Head of caudate nucleus (tissue), 42 donors: ENCODE measurements at places on chromosomes 3 and 15.

DNA sequence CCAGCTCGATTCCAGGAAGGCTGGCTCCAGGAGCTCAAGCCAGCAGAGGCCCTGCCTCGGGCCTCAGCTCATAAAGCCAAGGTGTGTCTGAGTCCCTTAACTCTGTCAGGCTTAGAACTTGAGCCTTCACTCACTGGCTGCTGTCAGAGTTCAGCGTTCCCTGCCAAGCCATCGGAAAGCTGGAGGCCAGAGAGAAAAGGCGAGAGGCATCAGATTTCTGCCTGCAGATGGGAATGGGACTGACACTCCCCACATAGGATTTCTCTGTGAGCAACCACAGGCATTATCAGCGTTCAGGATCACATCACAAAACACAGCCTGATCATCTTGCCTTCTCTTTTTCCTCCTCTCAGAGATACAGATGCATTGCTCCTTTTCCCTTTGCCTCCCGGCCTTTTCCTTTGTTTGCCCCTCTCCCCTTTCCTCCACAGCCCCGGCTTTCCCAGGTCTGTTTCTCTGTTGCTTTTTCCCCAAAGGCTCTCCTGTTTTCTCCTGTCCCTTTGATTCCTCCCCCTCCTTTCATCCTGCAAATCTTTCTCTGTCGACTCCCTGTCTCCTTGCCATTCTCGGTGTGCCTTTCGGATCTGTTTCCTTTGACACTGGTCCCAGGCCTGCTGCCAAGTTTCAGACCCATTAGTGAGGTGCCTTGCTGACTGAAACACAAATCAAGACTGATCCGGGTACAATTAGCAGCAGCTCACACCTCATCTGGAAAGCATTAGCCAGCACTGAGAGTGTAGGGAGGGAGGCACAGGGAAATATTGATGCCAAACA is 44.5 kb upstream of the BOC start:
- DNase-seq, result peak; percentile 13

GRCh38 chr3:178385280-178385952 is 150.8 kb upstream of the KCNMB2 start:
- peak; percentile 85 for DNase-seq

GRCh38 chr3:123338620-123339061 is 110.2 kb downstream of the ADCY5 start:
- peak; percentile 21 for DNase-seq

DNA sequence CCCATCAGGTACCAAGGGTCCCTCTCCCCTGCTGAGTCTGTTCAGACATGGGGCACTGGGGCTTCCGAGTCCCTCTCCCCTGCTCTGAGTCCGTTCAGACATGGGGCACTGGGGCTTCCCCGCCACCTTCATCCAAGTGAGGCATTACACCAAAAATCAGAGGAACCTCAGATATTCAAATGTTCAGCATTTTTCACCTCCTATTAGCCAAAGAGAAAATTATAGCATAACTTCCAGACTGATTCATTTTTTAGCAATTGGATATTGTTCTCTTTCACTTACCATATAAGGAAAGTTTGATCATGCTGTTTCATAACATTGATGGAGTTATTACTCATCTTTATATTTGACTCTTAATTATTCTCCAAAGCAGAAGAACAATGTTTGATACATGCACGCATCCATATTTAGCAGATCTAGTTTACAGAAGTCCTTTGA is 213.9 kb downstream of the MTHFS start:
- no peak for DNase-seq

DNA sequence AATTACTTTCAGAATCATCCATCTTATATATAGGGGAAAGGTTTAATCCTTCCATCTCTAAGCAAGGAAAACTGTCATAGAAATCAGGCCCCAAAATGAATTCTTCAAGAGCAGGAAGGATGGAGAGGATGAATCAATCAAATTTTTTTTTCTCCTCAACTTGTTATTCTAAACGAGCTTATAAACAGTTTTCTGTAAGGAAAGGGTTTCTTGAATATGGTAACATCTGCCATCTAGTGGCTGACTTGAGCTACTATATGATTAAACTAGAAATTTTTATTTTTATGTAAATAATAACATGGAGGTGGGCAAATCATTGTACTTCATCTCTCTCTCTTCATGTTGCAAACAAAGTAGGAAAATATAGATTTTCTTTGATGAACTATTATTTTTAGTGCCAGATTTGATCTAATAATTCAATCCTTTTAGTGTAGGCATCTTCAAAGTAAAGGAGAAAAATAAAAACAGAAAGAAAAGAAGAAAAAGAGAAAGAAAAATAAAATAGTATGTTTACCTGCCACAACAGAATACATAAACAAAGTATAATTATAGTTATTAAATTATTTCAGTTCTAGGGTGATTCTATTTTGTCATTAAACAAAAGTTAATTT is 146.6 kb downstream of the SERPINI1 start:
- no peak for DNase-seq

DNA sequence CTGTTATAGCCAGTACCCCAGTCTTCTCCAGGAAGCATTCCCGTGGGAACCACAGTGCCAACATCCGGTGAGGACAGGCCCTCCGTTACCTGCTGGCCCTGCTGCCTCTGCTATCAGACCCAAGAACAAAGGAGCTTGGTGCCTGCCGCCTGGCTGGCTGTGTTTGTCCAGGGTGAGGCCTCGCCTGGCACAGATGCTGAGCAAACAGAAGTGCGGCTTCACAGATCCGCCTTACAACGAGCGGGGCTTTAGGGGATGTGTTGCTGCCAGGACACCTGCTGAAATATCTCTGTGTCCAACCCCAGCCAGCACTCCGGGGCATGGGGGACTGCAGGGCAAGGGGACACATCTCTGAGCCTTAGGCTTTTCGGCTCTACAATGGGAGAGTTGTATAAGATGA is 2.2 kb upstream of the EPHB3 start:
- no peak for DNase-seq

GRCh38 chr15:30062881-30063280 is 19.9 kb upstream of the GOLGA8J start:
- no peak for DNase-seq

DNA sequence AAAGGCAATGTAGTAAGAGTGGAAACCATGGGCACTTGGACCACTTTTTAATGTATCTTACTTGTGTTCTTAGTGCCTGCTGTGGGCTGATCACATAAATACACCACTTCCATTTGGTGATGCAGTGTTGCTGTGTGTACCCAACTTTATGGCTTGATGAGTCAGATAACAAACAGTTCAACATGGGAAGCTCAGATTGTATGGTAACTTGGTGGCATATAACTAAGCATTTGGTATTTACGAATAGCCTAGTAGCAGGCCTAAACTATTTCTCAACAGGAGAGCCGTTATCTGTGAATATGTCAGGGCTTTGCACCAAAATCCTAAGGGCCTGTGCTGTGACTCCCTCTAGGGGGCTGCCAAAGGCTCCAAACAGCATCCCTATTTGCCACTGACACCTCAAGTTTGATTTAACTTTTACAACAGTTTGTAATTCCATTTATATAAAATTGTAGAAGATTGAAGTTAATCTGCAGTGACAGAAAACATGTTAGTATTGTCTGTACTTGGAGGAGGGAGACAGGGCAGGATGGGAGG is 640.4 kb upstream of the CADM2 start:
- DNase-seq, result no peak

GRCh38 chr3:170098753-170099152 is 61.0 kb downstream of the GPR160 start:
- no peak for DNase-seq

DNA sequence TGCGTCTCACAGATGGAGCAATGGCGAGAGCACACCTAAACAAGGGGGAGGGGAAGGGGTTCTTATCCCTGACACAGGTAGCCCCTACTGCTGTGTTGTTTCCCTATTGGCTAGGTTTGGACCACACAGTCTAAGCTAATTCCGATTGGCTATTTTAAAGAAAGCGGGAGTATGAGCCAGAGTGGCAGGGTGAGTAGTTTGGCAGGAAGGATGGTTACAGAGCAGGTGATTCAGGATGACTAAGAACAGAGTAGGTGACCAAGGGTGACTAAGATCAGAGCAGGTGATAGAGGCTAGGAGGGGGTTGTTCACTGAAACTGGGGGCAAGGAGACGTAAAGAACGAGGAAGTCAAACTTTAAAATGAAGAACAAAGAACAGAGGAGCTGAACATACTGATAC is 511.8 kb downstream of the EDEM1 start:
- no peak for DNase-seq

DNA sequence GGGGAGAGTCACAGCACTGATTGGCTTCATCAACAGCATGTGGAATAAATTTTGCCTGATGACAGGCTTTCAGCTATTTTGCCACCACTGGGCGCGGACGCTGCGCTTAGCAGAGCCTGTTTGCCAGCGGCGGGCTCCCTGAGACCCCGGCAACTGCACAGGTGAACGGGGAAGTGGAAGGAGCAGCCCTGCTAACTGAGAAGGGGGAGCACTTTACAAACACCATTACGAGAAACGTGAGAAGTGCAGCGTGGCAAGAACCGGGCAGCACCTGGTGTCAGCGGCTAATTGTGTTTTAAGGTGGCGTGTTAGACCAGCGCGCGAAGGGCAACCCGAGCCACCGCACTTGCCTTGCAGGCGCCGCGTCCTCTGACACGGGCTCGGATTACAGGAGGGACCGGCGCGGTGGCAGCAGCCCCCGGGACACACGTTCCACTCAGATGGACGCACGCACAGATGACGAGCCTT is 307.8 kb upstream of the ARRDC4 start:
- no peak for DNase-seq

- DNase-seq, result no peak
These were observed 217.8 kb upstream of the ARHGEF26 start for GRCh38 chr3:153903430-153903829.

GRCh38 chr3:158443632-158444031 is 127.4 kb upstream of the MLF1 start:
- DNase-seq, result no peak

GRCh38 chr3:54307566-54308180 is 185.3 kb downstream of the CACNA2D3 start:
- no peak for DNase-seq

- peak; percentile 77 for DNase-seq
These were observed at the start of gene USF3 for GRCh38 chr3:113695786-113696645. TSS of gene USF3 (minus strand) at chr3:113696642. CDS start at chr3:113674878, 21,764 bp downstream.

GRCh38 chr3:122688996-122689395 is 8.4 kb downstream of the PARP14 start:
- DNase-seq, result no peak

GRCh38 chr3:17087509-17087908 is 202.8 kb downstream of the PLCL2 start:
- DNase-seq, result no peak

- DNase-seq, result no peak
These were observed 496.3 kb downstream of the ROBO2 start for GRCh38 chr3:77536038-77536775.

GRCh38 chr15:83205725-83206324 is 1.8 kb downstream of the HDGFL3 start:
- no peak for DNase-seq

DNA sequence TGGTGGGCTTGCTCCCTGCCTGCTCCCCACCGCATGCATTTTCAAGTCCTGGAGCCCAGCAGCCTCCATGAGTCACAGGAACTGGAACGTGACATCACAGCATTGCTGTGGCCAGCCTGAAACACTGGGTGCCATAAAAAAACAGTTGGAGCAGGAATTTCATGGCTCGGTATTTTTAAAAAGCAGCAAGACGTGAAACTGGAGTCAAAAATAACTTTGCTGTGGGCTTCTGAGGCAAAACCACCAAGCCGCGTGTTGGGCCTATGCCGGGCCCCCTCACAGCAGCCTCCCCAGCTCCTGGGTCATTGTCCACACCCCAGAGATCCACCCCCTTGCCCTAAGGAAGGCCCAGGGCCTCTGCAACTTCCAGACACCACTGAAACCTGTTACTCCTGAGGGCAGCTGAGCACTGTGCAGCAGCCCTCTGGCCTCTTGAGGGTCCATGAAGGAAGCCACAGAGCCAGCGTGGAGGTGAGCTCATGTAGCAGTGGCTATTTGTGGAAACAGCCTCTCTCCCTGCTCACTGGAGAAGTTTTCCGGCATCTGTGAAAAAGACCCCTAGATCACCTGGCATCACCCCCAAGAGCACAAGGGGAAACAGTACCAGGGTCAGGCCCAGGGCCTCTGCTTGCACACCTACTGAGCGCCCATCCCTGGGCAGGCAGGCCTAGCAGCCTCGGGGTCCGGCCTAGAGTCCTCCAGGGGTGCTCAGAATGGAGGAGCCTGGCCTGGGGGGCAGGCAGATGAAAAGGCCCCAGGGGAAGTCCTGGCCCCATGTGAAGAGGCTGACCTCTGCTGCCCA is 34.0 kb upstream of the DUSP7 start:
- DNase-seq, result no peak

- DNase-seq, result no peak
These were observed 58.5 kb upstream of the TNFSF10 start for GRCh38 chr3:172581757-172582166.

- no peak for DNase-seq
These were observed 373.3 kb upstream of the RBMS3 start for GRCh38 chr3:28907616-28908015.

DNA sequence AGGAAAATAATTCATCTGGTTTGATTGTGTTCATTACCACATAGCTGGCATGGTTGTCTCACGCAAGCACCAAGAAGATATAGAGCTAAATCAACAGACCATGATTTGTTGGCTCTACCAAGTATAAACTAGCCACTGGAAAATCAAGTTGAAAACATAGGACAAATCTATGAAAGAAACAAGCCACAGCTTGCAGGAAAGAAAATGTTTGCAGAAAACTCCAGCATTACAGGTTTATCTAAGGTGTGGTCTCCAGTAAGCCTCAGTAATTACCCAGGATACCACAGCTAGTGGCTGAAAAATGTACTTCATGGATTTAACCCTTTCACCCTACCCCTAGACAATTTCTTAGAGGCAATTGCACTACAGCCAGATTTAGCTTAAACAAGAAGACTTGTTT is 340.6 kb downstream of the SOX2 start:
- DNase-seq, result no peak

GRCh38 chr3:182325213-182325950 is 467.9 kb upstream of the ATP11B start:
- no peak for DNase-seq

DNA sequence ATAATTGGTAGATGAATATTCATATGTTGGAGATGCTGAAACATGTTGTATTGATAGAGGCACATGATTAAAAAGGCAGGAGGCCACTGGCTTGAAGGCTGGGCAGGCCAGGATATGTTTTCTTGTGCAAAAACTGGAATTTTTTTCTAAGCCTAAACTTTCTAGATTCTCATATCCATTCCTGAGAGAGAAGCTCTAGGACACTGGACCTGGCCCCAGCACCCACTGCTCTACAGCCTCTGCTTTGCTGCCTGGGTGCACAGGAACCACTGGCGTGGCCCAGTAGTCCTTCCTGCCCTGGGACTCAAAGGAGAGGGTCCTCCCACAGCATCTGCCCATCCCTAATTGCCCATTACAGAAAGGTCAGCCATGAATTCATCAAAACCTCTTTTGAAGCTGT is 58.1 kb upstream of the APEH start:
- no peak for DNase-seq

GRCh38 chr15:29364426-29365078 is 94.9 kb upstream of the NSMCE3 start:
- DNase-seq, result peak; percentile 72

DNA sequence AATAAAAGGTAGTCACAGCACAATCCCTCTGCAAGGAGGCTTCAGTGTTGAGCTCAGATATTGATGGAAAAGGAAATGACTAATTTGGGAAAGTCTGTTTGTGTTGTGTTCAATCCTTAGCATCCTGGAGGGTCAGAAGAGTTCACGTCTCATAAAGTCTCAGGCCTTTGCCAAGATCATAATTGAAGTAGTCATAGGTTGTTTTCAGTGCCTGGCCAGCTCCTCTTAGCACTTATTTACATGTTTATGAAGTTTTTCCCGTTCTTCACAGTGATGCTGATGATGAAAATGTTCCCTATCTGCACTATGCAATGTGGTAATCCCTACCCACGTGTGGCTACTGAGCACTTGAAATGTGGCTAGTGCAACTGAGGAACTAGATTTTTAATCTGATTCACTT is 61.6 kb upstream of the TGFBR2 start:
- DNase-seq, result no peak

GRCh38 chr15:54564166-54564565 is 585.9 kb downstream of the UNC13C start:
- no peak for DNase-seq
